ENCODE measurements at places on chromosomes 13 and 19.
A peak's percentile ranks its signal among the peaks of the same experiment; 100 is the strongest.

- DNase-seq = peak; percentile 62
These were observed 17.0 kb upstream of the TMEM255B start for GRCh38 chr13:113742000-113742441.

- no peak for DNase-seq
These were observed 403.0 kb downstream of the LMO7 start for GRCh38 chr13:76038920-76039716.

GRCh38 chr19:43616306-43616705 lies 3.1 kb downstream of the ZNF428 start:
- no peak for DNase-seq

- peak; percentile 35 for DNase-seq
These were observed 485.5 kb downstream of the DIAPH3 start for GRCh38 chr13:59677966-59678814.

DNA sequence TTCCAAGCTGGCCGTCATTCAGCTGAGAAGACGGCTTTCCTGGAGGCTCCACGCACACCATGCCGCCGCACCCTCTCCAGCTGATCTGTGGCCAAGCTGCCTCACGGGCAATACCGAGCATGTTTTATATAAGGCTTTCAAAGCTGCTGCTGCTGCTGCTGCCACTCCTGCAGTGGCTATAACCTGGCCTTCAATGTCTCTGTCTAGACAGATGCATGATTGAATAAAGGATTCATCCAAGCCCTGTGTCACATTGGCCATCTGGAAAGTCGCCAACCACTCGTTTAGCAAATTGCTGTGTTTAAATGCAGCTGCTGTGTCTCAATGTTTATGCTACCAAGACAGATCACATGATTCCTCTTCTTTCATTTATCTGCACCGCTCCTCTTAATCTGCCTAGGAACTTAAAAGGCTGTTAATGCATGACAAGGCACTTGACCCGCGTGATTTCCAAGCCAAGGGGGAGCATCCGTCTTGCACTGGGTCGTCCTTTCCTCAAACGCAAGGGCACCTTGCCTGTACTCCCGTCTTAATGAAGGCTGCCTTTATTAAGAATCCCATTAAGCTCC lies 114.3 kb downstream of the TEX26 start:
- peak; percentile 53 for DNase-seq

- no peak for DNase-seq
These were observed 19.2 kb downstream of the GPX4 start for GRCh38 chr19:1122972-1123363.

DNA sequence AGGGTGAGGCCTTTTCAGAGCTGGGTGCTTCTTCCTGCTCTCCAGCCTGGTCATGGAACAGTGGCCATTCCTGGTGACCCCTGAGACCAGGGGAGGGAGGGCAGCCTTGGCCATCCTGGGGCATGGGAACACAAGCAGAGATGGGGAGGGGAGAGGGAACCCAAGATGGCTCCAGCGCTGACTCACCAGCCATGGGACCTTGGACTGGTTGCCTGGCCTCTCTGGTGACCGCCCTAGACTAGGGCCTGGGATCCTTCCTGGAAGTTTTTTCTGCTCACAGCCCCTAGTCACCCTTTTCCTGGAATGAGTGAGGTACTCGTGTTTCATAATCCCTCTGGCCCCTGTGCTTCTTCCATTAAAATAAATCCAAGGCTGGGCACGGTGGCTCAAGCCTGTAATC lies 3.3 kb upstream of the OPA3 start:
- no peak for DNase-seq

DNA sequence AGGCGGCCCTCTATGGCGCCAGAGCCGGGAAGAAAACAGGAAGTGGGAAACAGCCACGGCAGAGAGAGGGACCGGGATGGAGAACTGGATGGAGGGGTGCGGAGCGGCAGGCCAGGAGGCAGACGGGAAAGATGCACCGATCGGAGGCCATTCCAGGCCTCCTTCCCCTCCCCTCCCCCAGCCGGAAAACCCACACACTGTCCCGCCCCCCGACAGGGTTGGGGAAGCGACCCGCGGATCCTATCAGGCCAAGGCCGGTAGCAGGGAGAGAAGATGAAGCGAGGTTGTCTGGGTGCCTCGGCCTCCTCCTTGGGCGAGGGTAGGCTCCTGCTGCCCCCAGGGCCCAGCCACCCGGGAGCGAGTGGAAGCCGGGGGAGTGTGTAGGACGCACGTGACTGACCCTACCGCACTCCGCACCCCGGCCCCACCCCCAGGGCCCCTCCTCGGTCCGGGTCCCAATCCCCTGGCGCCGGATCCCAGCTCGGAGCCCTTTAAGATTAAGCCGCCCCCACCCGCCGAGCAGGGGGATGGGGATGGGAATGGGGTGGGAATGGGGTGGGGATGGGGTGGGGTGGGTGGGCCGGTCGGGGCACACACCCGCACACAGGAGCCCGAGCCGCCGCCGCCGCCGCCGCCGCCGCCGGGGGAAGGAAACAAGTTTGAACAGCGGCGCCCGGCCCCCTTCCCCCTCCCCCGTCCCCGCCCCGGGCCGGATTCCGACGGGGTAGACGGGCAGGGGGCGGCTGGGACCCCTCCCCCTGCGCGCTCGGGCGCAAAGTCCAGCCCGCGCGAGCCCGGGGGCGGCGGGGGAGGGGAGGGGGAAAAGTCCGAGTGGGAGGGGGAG lies 1.5 kb downstream of the ERF start:
- DNase-seq = no peak

GRCh38 chr13:20727856-20728255 lies 24.4 kb downstream of the IL17D start:
- no peak for DNase-seq

DNA sequence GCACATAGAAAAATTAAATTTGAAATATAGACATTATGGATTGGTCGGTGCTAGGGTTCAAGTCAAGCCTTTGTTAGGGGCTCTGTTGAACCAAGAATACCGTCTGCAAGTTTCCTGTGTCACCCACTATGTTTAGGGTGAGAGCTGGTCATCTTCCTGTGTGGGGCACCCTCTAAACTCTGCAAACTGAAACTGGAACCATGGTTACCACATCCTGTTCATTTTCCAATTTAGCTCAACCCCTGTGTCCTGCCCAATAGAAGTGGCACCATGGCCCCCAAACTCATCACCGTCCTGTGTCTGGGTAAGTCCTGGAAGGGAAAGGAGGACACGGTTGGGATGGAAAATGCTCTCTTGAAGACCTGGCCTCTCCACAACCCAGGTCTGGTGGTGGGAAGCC lies 29.9 kb downstream of the LAIR2 start:
- DNase-seq = no peak

DNA sequence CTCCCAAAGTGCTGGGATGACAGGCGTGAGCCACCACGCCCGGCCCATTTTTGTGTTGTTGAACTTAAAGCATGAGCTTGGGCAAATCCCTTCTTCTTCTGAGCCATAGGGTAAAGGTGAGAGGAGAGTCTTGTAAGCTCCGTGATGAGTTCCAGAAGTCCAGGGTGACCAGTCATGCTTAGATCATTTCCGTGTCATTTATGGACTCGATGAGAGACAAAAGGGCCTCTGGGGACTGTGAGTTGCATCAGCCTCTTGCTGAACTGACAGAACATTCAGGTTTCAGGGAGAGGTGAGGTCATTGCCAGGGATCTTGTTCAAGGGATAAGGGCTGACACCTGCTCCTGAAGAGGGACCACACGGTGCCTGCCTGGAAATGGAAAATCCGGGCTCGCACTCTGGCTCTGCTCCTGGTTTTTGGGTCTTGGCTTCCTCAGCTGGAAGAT lies 53.6 kb downstream of the GADD45B start:
- DNase-seq = no peak

DNA sequence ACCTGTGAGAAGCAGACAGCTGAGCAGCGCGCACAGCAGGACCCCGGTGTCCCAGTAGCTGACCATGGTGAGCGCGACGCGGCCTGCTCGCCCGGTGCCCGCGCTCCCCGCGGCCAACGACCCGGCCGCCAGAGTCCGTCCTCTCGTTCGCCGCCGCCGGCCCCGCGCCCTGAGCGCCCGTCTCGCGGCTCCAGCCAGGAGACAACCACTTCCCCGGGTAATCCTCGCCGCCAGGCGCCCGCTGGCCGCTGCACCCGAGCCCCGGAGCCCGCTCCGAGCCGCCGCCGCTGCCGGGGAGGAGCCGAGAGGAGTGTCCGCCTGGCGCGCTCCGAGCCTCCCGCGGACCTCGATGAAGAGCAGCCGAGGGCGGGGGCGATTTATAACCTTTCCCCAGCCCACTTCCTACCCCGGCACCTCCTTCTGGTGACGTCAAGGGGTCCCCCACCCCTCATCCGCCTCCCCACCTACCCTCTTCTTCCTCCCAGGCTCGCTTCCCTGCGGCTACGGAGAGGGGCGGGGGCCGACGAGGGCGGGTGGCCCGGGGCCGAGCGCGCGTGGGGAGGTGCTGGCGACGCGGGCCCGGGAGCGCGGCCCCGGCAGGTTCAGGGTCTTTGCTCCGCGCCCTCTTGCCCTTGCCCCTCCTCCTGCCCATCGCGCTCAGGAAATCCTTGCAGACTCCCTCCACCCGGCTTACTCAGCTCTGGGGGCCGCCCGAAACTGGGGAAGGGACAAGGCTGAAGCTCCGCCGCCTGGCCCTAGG lies at the start of gene FLT1:
FLT1 (minus strand) TSS at position 351 of the 760 bp plus-strand sequence; CDS start at position 66, 285 bp downstream.
- no peak for DNase-seq

DNA sequence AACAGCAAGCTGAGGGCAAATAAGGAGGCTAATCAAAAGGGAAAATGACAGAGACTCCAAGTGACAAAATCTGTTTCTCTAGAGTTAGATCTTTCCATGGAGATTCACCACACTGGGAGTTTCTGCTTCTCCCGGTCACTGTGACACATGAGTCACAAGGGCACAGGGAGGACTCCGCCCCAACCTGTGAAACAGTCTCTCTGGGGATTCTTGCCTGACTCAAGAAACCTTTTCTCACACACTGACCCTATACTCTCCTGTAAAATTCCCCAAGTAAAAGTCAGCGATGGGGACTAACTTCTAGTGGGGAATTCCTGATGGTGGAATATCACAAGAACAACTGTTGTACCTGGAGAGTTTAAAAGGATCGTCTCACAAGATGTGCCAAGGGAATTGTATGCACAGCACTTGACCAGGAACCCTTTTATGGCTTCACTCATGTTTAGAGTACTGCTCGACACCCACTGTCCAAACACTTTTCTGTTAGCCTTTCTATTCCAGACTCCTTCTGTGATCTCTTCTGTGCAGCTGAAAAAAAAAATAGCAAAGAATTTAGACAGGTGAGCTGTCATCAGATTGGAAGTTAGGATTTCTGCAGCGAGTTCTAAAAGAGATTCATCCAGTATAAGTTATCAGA lies 46.8 kb upstream of the URAD start:
- DNase-seq = no peak

- DNase-seq = no peak
These were observed 23.2 kb downstream of the RFX2 start for GRCh38 chr19:6087074-6087571.

DNA sequence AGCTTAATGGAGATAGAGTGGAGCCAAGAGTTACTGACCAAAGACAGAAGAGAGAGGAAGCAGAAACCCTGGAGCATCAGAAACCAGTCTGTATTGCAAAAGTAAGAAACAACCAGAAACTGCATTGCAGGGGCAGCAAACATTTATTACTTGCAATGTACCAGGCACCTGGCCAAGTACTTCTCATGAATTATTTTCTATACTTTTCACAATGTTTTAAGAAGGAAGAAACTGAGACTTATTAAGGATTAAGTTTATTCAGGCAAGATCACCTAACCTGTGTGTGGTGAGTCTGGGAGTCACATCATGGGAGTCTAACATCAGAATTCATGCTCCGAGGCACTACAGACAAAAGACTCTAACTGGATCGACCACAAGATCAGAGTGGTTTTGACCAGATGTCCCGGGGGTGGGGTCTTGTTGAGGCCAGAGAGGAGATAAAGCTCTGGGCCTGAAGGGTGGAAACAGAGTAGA lies 47.4 kb downstream of the TNFRSF19 start:
- DNase-seq = no peak

- no peak for DNase-seq
These were observed 277.5 kb downstream of the DNAJC15 start for GRCh38 chr13:43300865-43301264.

DNA sequence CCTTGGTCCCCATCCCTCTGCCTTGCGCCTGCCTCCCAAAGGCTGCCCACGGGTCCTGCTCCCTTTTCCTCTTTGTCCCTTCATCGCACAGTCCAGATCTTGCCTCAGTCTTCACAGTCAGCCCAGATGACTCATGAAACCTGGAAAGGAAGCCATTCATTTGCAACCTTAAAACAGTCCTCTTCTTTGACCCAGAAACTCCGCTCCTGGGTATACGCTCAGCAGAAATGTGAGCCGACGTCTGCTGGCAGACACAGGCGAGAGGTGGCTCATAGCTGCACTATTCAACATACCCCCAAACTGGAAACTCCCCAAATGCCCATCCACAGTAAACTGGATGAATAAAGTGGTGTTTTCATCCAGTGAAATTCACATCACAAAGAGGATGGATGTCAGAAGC lies 13.6 kb upstream of the PEPD start:
- no peak for DNase-seq

DNA sequence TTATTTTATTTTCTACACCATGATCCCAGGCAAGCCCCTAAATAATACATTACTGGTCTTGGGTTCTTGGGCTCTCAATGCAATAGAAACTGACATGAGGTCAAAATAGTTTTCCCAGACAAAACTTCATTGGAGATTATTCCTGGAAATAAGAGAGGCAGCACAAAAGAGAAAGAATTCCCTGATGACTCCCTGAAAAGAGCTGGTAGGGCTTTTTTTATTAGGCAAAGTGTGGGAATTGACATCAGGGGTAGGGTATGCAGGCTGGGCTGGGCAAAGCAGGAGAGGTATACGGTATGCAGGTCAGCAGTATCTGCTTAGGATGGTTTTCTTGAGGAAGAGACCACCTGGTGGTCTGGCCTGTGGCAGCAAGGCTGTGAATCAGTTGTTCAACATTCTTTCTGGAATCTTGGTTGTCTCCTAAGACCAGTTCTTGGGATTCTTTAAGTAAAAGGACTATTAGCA lies 9.3 kb upstream of the IGFL3 start:
- no peak for DNase-seq

DNA sequence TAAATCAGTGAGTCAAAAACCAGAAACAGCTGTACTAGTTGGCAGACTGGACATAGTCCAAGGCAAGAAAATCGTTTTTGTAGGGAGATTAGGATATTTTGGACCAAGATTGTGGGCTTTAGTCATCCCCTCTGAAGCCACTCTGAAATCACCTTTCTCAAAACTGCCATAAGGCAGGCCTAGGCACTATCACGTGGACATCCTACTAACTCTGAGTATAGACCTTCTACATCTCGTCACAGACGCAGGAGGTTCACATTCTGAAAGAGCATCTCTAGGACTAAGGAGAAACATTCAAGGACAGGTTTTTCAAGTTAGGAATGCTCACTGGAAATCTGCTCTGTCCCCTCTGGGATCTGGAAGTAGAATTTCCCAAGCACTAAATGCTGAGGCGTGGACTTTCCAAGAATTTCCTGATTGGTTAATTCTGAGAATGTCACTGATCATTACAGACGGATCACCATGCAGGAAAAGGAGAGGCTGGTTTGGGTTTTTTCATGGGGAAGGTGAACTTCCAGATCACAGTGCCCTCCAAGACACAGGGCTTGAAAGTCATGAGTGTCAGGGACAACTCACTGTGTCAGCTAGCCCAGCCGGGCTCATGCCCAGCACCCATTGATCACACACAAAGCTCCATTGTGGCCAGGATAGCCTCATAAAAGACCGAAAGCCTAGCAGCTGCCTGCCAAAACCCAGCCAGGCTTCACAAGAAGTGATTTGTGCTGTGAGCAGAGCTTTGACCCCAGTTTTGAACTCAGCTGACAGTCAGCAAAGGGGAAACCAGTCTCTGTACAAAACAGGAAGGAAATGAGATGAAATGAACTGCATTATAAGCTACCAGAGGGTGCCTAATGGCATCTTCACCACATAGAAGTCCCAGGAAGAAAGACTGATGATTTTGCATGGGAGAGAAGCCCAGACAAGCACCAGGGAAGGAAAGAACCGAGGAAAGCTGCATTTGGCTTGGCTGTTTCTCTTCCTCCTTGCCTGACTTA lies 2.7 kb upstream of the RUBCNL start:
- no peak for DNase-seq
